ENCODE measurements at places on chromosomes 3 and 15. TPM values are rescaled to one million over a fixed set of nuclear protein-coding genes. Genes with fewer than 3 reads are reported as not detected.

The APBA2 gene
- total RNA-seq = 6.4 TPM

The POLQ gene
- total RNA-seq = 6.9 TPM

The FETUB gene
- total RNA-seq = not detected

The UPK1B gene
- total RNA-seq = not detected

The NLGN1 gene
- total RNA-seq = 9.8 TPM

The TMEM42 gene
- 19.9 TPM for total RNA-seq

The ACOX2 gene
- total RNA-seq = 15.2 TPM

The MAGI1 gene
- total RNA-seq = 20.7 TPM

The FRMD4B gene
- not detected for total RNA-seq

The FILIP1L gene
- total RNA-seq = 35.4 TPM

The KCNAB1 gene
- total RNA-seq = not detected

The STAB1 gene
- total RNA-seq = not detected

- DNase-seq = no peak
These were observed 67.4 kb downstream of the RBMS3 start for GRCh38 chr3:29348316-29348715.

- peak; percentile 26 for DNase-seq
These were observed 132.9 kb upstream of the TGFBR2 start for GRCh38 chr3:30473374-30474051.

- no peak for DNase-seq
These were observed 153.7 kb upstream of the MEF2A start for GRCh38 chr15:99412082-99412481.

GRCh38 chr3:25178672-25179071 lies 249.4 kb upstream of the RARB start:
- no peak for DNase-seq

DNA sequence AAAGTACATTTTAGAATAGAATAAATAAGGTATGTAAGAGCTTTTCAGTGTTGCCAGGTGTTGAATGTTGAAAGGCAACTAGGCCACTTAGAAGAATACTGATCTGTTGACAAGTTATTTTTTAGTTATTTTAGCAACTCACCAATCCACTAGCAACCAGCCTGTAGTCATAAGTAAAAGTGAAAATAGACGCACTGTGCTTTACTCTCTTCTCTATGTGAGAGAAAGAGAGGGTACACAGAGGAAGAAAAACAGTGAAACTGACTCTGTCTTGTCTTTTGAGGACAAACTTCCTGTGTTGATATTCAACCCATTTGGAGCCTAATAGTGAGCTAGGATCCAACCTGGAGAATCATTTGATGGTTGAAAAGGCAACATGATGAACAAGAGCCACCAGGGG lies 327.1 kb upstream of the GOLIM4 start:
- DNase-seq = no peak

GRCh38 chr15:33131552-33132232 lies 62.8 kb downstream of the FMN1 start:
- no peak for DNase-seq

DNA sequence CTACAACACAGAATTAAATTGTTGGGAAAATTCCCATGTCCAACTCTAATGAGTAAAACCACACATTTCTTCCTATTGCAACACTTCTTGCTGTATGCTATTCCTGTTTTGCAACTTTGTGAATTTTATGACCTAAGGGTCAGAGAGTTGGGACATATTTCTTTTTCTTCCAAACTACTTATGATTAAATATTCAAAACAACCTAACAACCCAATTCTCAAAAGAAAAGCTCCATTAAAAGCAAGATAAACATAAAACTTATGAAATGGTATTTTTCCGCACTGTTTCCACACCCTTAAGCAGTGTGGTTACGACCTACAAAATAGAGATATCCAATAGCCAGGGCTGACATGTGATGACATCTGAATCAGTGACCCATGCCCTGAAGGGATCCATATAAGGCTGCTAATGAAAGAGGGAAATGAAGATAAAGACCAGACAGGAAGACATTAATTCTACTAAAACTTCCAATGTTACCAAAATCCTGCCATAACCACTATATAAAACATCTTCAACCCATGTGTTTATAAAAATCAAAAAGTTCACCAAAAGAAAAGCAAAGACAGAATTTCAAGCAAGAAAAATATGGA lies 45.6 kb downstream of the DMXL2 start:
- no peak for DNase-seq

GRCh38 chr15:70741107-70741531 lies 22.2 kb downstream of the UACA start:
- peak; percentile 78 for DNase-seq

DNA sequence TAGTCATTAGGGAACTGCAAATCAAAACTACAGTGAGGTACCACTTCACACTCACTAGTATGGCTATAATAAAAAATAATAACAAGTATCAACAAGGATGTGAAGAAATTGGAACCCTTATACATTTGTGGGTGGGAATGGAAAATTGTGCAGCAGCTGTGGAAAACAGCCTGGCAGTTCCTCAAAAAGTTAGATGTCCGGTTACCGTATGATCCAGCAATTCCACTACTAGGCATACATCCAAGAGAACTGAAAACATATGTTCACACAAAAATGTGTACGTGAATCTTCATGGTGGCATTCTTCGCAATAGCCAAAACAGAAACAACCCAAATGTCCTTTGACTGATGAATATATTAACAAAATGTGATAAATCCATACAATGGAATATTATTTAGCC lies 187.9 kb upstream of the LYSMD4 start:
- no peak for DNase-seq

DNA sequence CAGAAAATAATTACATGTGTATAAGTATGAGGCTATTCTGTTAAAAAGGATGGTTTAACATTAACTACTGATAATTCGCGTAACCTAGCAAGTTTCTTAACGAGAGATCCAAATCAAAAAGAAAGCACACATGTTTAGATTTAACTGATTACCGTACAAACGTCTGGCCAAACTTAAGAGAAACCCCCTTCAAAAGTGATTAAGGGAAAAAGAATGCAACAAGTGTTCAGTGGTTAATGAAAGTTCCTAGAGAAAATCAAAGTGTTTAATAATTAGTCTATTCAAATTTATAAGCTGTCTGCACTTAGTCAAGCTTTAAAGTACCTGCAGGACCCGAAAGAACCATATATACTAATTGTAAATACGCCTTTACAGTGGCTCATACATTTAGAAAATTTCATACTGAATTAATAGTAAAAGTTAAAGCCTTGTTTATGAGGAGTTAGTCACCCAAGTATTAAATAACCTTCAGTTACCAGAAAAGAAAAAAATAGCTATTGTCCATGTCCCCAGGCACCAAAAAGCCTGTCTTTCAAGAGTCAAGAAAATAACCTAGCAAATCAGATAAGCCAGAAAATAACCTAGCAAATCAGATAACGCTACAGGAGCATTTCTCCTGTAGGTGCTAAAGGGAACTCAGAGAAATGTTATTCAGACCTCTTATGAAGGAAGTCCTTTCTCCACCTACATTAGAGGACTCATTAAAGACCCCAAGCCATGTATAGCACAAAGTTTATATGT lies 34.6 kb downstream of the ZNF589 start:
- DNase-seq = no peak

DNA sequence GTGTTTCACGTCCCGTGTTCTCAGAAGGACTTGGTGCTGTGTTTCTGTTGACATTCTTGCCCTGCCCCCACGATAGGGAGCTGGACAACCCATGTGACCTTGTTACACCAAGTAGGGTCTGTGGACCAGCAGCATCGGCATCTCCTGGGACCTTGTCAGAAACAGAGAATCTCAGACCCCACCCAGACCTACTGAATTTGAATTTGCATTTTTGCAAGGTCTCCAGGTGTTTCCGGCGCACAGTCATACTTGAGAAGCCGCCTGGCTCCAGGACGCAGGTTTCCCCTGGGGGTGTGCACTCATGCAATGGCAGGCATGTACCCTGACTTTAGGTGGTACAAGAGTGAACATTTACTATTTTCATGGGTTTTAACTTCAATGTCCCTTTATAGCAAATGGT lies 117.9 kb downstream of the TLE3 start:
- DNase-seq = no peak

DNA sequence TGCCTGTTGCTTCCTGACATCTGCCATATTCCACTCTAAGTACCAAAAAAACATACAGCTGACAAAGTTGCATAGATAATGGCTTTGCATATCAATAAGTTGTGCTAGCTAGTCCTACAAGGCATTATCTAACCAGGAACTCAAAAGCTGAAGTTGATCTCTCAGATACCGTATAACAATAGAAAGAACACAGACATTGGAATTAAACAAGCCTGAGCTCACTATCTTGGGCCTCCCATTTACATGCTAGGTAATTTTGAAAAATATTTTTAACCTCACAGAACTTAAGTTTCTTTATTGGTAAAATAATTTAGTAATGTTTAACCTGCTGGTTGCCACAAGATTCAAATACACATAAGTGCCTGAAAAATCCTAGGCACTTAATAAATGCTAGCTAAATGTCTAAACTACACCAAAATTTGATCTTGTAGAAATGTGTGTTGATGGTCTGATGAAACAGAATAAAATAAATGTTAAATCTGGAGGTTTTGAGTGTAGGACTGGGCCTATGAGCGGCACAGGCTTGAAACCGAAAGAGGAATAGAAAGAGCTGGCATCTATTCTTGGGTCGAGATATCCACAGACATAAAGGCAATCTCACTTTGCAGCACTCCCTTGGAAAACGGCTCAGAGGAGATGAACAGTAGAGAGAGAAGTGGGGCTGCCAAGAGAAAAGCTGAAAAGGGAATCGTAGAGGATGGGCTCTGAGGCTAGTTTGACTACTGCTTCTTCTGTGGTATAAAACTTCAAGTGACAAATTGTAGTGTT lies 29.9 kb upstream of the TTC14 start:
- DNase-seq = no peak

- DNase-seq = no peak
These were observed 11.0 kb downstream of the C3orf22 start for GRCh38 chr3:126547721-126548120.

DNA sequence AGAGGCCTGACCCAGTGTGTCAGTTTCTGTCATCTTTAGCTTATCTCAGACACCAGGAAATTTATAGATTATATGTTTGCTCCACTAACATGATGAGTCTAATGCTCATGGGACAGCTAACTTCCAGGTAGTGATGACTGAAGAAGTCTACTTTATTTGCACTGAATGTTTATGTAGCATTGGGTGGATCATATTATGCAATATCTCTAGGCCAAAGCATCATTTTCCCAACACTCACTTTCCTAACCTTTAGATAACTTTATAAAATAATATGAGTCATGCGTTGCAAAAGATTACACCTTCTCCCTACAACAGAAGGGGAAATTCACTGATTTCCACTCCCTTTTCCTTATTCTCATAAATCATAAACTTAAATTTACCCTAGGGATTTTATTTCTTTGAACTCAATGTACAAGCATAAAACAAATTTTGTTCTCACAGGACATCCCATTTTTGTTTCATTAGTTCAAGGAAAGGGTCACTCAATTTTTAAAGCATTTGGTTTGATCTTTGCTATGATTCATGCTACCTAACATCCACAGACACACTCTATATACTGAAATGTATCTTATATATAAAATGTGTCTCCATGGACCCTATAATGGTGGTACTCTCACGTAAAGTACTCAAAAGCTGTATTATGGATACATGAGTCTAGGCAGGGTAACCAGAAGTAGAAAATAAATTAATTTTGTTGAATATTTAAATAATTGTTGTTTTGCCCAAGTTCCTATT lies 225.2 kb downstream of the WDR72 start:
- no peak for DNase-seq

GRCh38 chr3:136645915-136646314 lies 106.3 kb downstream of the STAG1 start:
- DNase-seq = no peak

DNA sequence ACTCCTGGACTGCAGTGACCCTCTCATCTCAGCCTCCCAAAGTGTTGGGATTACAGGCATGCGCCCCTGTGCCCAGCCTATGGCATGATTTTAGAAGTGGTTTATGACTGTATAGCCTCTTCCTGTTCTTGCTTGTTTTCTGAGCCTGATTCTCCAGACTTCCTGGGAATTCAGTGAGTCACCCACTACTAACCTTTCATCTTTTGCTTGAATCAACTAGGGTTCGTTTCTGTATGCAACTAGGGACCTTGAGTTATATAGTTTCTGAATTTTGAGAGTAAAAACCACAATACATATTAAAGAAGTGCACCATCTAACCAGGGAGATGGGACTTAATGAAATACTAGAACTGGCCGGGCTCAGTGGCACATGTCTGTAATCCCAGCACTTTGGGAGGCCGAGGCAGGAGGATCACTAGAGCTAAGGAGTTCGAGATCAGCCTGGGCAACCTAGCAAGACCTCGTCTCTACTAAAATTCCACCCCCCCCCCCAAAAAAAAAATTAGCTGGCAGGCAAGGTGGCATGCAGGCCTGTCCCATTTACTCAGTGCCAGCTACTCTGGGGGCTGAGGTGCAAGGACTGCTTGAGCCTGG lies 76.0 kb downstream of the ZNF609 start:
- peak; percentile 81 for DNase-seq

GRCh38 chr3:60954048-60954447 lies 297.2 kb downstream of the FHIT start:
- DNase-seq = peak; percentile 78

GRCh38 chr3:107884719-107885460 lies 205.9 kb downstream of the CD47 start:
- peak; percentile 73 for DNase-seq

DNA sequence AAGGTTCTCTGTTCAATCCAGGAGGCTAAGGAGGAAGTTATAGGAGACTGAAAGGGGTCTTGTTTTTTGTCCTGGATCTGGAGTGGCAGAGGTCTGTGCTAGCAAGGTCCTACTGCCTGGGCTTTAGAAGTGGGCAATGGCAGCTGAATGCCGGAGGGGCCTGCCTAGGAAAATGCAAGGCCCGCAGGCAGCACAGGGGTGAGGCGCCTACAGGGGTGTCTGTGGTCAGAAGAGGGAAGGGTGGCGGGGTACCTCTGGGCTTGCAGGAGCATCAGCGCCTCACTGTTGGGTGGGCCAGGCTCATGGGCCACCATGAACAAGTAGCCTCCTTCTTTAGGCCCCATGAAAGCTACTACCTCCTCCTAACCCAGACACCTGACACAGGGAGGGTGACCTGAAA lies 175.4 kb downstream of the PEX5L start:
- DNase-seq = no peak

DNA sequence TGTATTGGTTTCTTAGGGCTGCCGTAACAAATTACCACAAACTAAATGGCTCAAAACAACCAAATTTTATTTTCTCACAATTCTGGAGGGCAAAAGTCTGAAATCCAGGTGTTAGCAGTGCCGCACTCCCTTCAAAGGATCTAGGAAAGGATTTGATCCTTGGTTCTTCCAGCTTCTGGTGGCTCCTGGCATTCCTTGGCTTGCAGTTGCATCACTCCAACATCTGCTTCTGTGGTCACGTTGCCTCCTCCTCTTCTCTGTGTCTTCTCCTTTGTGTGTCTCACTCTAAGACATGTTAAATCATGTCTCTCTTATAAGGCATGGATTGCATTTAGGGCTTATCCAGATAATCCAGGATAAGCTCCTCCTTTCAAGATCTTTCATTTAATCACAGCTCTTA lies 262.2 kb downstream of the MEX3B start:
- no peak for DNase-seq
